ENCODE measurements at places on chromosomes 1 and 21. TPM values are rescaled to one million over a fixed set of nuclear protein-coding genes. Genes with fewer than 3 reads are reported as not detected.

The C1orf115 gene
- total RNA-seq, result 2.5 TPM

The NSUN4 gene
- 20.9 TPM for total RNA-seq

The PROK1 gene
- not detected for total RNA-seq

The CD247 gene
- not detected for total RNA-seq

The ATF3 gene
- total RNA-seq, result 1.6 TPM

The LRIF1 gene
- 15.5 TPM for total RNA-seq

The RHOU gene
- total RNA-seq, result 25.9 TPM

The KCTD3 gene
- 51.5 TPM for total RNA-seq

The MPZ gene
- 1.8 TPM for total RNA-seq

The TNFRSF1B gene
- total RNA-seq, result 30.3 TPM

The LCE1E gene
- not detected for total RNA-seq

The PRMT2 gene
- 103 TPM for total RNA-seq

The ARHGEF11 gene
- total RNA-seq, result 32.8 TPM

The CDA gene
- total RNA-seq, result 10.1 TPM

The DENND2C gene
- 10.2 TPM for total RNA-seq

The CENPS gene
- 20.0 TPM for total RNA-seq

The RSPO1 gene
- 0.11 TPM for total RNA-seq

The CLCA1 gene
- total RNA-seq, result not detected

The CLIC6 gene
- total RNA-seq, result 10.9 TPM

The GUCA2A gene
- not detected for total RNA-seq

The CCDC30 gene
- total RNA-seq, result 2.6 TPM

The TNFRSF9 gene
- 0.65 TPM for total RNA-seq

The LPAR3 gene
- 0.32 TPM for total RNA-seq

The MYBPH gene
- total RNA-seq, result 0.52 TPM

The RXFP4 gene
- not detected for total RNA-seq

The DISP3 gene
- total RNA-seq, result under 0.01 TPM

The LCE3D gene
- total RNA-seq, result not detected

All from articular chondrocyte of knee joint (primary cell).